ENCODE measurements at places on chromosomes 12 and 14.
A peak's percentile ranks its signal among the peaks of the same experiment; 100 is the strongest.

- DNase-seq: no peak
Measured at GRCh38 chr12:75917715-75918114, 113.9 kb downstream of the PHLDA1 start.

DNA sequence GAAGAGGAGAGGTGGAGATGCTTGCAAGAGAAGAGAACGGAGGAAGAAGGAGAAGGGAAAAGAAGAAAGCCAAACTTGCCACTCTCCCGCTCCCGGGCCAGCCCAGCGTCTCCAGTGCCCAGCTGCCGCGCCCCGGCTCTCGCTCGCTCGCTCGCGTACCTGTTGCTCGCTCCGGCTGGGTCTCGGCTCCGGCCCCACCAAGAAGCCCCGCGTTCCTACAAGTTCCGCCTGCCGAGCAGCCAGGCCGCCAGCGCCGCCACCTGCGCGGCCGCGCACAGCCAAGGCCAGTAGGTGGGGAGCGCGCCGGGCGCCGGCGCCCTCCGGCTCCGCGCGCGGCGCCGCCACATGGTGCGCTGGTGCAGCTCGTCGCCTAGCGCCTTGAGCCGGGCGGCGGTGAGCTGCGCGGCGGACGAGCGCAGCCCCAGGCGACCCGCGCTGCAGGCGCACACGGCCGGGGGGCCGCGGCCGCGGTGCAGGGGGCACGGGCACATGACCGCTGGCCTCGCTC lies 370 bp downstream of the HRK start:
- DNase-seq: peak; percentile 59

DNA sequence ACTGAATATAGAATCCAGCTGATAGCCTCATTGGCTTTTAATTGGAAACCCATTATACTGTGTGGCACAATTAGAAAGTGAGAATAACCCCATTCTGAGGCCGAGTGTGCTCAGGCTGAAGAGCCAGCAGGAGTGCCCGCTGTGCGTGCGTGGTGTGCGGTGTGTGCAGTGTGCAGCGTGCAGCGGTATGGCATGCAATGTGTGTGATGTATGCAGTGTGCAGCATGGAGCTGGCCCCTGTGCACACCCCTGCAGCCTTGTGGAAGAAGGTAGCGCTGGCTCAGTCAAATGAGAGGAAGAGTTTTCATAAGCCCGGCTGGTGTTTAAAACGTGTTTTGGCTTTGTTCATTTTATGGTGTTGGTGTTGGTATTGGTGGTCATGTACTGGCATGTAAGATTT lies 22.9 kb downstream of the CKB start:
- DNase-seq: no peak

DNA sequence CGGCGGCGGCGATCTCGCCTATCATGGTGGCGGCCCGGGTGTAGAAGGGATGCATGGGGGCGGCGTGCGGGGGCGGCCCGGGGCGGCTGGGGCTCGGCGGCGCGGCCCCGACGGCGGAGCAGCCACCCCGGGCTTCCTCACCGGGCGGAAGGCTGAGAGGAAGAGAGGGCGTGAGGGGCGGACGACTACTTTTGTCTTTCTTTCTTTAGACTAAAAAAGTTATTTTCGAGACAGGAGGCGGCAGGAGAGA lies 240 bp downstream of the BTG1 start:
- DNase-seq: no peak

DNA sequence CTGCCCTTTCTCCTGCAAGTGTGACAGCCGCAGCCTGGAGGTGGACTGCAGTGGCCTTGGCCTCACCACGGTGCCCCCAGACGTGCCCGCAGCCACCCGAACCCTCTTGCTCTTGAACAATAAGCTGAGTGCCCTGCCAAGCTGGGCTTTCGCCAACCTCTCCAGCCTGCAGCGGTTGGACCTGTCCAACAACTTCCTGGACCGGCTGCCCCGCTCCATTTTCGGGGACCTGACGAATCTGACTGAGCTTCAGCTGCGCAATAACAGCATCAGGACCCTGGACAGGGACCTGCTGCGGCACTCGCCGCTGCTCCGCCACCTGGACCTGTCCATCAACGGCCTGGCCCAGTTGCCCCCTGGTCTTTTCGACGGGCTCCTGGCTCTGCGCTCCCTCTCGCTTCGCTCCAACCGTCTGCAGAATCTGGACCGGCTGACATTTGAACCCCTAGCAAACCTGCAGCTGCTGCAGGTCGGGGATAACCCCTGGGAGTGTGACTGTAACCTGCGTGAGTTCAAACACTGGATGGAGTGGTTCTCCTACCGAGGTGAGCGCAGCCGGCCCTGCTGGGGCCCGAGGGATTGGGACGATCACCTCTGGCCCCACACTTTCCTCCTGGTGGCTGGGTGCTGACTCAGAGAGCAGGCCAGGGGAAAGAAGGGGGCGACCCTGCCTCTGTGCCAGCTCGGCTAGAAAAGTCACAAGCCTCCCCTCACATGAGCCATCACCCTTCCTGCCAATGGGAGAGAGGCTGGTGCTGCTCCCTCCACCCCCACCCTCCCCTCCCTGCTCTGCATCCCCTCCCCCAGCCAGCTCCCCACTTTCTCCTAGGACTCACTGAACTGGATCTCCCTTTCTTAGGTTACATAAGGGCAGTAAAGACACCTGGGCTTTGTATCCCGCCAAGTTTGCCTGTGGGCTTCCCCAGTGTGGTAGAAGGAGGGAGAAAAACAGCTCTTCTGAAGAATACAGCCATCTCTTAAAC lies 10.9 kb downstream of the LRTM2 start:
- no peak for DNase-seq

- DNase-seq: no peak
Measured at GRCh38 chr14:69845787-69846186, 33.4 kb upstream of the SMOC1 start.
